ENCODE measurements at places on chromosomes 5 and 9.

- peak; percentile 9 for DNase-seq
These were observed 1.0 kb downstream of the EGR1 start for GRCh38 chr5:138466125-138466899.

DNA sequence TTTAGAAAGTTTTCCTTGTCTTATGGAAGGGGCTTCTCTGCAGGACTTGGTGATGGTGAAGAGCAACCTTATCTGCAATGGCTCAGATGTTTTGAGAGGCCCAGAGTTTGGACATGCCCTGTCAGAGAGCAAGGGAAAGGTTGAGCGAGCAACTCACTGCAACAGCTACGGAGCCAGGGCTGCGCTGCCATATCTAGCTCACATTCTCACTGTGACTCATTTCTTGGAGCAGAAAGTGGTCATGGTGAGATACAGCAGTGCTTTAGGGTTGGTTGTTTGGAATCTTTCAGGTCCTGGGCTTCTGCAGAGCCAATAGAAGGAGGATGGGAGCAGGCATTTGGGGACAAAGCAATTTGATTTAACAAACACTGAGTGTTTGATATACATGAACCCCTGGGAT, 12.3 kb downstream of the GLRA1 start:
- DNase-seq = no peak

DNA sequence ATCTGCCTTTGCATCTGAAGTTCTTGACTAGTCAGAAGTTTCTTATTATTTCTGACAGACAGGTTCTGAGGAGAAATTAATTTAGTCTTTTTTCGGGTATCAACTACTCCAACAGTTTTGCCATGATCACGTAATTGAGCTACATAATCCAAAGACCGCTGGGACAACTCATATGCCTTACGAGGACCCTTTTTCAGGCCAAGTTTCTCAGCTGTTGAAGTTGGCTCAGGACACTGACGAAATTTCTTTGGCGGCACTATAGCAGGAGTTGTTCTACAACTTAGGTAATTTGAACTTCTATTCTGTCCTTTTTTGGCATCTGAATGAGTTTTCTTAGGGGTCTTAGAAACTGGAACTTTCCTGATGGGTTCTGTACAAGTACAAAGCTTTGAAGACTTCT, 27.2 kb downstream of the SETX start:
- DNase-seq = no peak

GRCh38 chr9:114433086-114433485, 45.3 kb upstream of the AKNA start:
- no peak for DNase-seq

DNA sequence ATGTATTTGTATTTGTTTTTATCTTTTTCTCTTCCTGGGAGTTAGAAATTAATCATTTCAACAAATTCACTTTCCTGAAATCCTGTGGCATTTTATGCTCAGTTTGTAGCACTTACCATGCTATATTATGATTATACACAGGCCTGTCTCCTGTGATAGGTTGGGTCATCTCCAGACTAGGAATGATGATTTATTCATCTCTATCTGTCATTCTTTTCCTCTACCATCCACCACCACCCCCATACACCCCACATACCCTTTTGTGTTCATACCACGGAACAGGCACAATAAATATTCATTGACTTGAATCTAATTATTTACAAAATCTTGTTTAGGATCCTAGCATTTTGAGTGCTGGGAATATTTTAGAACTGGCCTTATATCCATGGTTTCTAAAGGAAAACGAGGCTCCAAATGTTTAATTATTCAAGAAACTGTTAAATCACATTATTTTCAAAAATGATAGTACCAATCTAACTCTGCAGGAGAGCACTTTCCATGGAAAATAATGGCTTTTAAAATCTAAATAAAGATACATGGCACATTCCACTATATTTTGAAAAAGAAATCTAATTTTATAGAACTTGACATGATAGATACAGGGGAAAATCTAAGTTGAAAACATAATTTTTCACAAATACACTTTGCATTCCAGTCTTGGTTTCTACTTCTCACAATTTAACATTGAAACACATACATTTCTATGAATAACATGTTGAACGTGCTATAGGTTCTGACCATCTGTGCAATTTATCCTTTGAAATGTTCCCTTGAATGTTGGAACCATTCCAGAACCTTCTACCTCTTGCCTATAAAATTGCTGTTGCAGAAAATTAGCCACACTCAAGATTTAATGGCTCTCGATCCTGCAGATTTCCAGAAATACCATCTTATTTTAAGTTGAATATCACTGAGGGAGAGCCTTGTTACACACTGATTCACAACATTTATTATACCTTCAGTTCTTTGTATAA, 89.3 kb downstream of the STARD4 start:
- DNase-seq = no peak

DNA sequence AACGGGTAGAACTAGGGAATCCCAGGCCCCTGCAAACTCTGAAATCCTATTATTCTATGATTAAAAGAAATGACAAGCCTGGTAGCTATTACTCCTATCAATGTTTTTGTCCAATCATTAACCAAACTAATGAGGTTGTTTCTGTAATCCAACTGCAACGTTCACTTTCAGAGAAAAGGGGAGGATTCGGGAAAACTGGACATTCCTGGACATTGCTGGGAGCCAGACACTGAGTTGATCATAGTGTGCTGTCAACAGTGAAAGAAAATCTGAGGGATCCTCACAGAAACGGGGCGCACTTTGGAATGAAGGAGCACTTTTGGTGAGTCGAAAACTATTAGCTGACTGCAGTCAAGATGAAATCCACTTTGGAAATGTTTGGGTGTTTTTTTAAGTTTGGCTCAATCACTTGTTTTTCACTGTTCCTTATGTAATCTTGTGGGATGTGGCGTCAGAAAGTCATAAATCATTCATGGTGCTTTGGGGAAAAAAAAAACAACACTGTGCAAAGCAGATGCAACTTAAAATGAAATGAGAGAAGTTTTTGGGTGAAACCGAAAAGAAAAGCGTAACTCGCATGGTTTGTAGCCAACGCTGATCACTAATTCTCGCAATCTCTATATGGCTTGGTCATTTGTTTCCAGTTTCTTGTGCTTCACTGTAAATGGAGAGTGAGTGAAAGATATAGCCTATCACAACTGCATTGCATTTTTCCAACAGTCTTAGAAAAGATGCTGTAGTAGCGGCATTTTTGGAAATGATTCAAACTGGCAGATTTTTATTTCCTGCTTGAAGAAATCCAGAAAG, 51.2 kb upstream of the ADRA1B start:
- DNase-seq = no peak

- DNase-seq = no peak
These were observed 3.3 kb downstream of the FBN2 start for GRCh38 chr5:128534726-128535125.
